ENCODE measurements at places on chromosomes 5 and 9. TPM values are rescaled to one million over a fixed set of nuclear protein-coding genes. Genes with fewer than 3 reads are reported as not detected.

SPINK6 gene
- not detected for total RNA-seq

DNA sequence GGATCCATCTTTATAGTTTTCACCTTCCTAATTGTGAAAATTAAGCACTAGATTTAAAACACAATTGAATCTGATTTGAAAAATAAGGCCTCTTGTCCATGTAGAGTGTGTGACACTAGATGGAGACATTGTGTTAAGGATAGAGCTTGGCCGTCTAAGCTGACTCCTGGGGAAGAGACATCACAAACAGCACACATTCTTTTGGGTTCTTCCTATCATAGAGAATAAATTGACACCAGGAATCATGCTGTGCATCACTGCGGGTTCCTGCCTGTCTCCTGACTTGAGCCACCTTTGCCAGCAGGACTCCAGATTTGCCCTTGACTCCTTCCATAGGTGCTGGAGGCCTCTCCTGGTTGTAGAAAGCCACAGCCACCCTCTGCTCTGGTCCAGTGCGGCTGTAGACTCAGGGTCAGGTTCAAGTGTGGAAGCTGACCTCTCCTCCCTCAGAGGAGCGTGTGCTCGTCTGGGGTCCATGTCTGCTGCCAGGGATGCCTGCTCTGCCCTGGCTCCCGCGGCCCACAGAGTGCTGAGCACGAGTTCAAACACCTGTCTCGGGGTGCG, 11.2 kb downstream of the ROPN1L start:
- DNase-seq = no peak

- DNase-seq = no peak
Measured at GRCh38 chr5:4019009-4019769, 423.6 kb downstream of the IRX1 start.

BAAT gene
- total RNA-seq = 0.22 TPM

- DNase-seq = peak; percentile 69
Measured at GRCh38 chr9:135241381-135242048, 154.0 kb downstream of the OLFM1 start.

DNA sequence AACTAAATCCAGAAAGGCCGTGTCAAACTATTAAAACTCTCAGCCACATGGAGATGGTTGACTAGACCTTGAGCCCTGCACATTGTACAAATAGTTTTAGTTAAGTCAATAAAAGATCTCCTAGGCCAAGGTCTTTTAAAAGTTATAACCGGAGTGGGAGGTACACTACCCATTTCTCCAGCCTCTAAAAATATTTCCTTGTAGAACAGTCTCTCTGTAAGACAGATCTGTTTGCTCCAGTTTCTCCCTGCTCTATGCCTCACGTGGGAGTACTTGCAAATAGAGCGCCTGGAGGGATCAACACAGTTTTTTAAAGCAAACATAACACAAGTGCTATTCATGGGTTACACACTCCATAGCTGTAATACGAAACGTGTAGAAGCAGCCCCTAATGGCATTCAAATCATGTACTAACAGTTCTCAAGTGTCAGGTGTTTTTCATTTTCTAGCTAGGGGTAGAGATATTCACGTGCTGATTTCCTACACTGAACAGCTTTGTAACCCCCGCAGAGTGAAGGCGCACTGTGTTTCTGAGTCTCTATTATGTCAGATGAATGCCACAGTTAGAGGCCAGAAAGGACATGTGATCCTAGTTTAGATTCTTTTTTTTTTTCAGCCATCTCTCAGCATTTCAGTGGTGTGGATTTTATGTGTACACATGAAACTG, 703.4 kb upstream of the GRAMD2B start:
- DNase-seq = no peak

- DNase-seq = no peak
Measured at GRCh38 chr5:12017007-12017406, 112.8 kb upstream of the CTNND2 start.

DNA sequence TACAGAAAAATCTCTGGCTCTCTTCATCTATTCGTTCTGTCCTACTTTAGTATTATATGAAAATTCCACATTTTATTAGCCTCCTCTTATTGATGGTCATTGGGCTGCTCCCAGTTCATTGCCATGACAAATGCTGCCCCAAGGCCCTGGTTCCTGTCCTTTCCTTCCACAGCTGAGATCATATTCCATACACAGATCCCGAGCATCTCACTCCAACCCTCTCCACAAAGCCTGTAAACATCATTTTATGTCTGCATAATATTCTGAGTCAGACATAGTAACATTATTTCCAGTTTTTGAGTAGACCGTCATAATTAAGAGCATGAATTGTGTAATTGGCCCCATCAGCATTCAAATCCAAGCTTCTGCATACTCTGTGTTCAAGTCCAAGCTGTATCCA, 86.3 kb downstream of the MVB12B start:
- DNase-seq = no peak

- DNase-seq = no peak
Measured at GRCh38 chr5:5409151-5409810, 13.2 kb upstream of the ICE1 start.

IFNA13 gene
- total RNA-seq = not detected

IFNW1 gene
- not detected for total RNA-seq

DNA sequence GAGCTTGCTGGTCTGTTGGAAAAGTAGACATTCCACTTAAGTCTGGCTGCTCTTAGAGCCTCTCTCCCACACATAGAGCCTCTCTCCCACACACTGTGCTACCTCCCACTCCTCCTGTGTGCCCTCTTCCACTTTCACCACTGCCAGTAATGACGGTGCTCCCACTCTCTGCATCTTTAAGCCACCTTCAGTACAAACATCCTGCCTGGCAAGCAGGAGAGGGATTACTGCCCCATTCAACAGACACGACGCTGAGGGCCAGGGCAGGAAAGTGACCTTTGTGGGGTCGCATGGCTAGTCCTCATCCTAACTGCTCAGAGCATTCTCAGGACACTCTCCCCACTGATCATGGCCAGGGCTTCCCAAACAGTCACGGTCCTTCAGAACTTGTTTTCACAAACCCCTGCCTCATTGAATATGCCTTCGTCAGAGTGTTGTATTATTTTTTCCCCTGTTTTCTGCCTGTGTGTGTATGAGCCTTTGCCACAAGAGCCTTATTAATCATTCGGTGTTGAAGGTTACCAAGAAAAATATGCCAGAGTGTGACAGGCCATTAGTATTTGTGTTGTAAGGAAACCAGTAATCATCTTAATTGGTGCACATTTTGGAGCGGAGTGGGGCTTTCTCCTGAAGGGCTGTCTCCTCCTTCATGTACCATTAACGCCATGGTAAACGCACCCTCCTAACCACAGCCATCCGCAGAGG, 87.1 kb upstream of the SAP30L start:
- no peak for DNase-seq

IFNA21 gene
- not detected for total RNA-seq

CDC25C gene
- 0.19 TPM for total RNA-seq

APBA1 gene
- 1.9 TPM for total RNA-seq

- no peak for DNase-seq
Measured at GRCh38 chr9:119218293-119218692, 150.9 kb downstream of the BRINP1 start.

RAB3C gene
- total RNA-seq = 0.59 TPM

LECT2 gene
- not detected for total RNA-seq

CDH6 gene
- total RNA-seq = 4.0 TPM

CDK9 gene
- 48.7 TPM for total RNA-seq

GLRA1 gene
- total RNA-seq = not detected

DNA sequence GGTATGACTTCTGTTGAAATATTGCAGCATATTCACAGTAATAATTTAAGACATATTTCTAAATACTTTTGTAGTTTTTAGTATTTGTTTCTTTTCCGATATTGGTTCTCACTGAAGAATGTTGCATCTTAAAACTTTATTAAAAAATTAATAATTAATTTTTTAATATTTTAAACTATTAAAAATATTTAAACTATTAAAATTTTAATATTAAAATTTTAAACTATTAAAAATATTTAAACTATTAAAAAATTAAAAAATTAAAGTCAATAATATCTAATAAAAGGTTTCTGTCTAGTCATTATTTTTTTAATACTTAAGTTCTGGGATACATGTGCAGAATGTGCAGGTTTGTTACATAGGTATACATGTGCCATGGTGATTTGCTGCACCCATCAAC, 149.3 kb upstream of the CCNH start:
- no peak for DNase-seq

- DNase-seq = no peak
Measured at GRCh38 chr9:69173497-69173890, 583 bp upstream of the TJP2 start.

DNA sequence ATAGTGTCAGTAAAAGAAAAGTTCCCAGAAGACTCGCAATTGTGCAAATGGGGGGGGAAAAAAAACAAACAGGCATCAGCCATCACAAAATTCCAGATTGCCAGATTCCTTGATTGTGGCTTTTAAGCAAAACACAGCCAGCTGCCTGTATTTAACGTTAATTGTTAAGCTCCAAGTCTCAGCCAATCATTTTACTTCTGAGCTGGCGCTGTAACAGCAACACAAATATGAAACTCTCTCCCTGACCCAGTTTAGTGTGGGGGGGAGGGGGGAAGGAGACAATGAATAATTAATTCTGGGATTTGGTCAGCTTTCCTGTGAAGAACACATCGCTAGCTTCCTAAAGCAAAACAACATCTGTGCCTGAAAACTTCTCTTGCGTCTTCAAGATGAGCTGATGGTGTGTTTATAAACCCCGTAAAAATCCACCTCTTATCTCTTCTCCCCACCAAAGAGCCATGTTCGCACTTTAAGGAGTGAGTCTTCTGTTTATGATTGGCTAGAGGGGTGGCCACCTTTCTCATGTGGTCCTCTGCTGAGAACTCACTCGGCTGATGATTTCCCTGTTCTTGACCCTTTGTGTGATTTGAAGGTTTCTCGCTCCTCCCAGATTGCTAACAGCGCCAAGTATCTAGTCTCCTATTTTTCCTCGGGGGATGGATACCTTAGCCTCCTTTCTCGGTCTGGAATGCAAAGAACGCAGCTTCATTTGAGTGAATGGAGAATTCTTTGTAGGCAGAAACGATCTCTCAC, 160.2 kb upstream of the DAPK1 start:
- DNase-seq = no peak

GPR107 gene
- total RNA-seq = 23.7 TPM

DNA sequence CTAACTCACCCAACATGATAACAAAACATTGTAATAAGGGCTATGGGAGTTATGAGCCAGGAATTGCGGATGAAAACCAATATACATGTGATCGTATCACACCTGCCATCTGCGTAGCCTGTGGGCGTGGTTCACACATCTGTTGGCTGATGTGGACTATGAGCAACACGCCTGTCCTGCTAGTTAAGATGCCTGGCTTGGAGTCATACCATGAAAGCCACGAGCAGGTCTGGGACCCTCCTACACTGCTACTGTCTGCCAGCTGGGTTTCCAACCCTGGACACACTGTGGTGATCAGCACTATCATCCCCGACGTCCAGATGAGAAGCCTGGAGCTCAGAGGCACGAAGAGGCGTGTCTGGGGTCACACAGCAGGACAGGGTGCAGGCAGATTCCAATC, 40.2 kb downstream of the STK10 start:
- DNase-seq = peak; percentile 35

DNA sequence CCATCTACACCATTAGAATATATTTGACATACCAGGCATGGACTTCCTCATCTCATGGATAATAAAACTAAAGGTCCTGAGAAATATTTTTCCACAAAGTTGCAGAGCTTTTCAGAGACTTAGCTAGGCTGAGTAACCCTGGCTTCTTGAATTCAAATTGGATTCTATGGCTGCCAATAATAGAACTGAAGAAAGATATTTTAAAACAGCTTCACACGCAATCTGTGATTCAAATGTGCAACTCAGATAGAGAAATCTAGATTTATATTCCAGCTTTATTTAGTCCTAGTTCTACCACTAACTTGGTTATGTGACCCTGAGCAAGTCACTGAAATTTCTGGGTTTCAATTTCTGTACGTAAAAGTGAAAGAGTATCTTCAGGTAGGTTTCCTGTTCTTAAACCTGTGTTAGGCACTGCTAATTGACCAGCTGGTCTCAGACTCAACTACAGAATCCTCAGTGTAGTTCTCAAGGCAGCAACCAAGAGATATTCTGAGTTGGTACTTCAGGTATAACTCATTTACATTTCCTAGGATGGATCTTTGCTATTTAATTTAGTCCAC, 235.3 kb downstream of the GABRB2 start:
- DNase-seq = no peak

- no peak for DNase-seq
Measured at GRCh38 chr5:97874491-97874890, 691.4 kb upstream of the RIOK2 start.

DNA sequence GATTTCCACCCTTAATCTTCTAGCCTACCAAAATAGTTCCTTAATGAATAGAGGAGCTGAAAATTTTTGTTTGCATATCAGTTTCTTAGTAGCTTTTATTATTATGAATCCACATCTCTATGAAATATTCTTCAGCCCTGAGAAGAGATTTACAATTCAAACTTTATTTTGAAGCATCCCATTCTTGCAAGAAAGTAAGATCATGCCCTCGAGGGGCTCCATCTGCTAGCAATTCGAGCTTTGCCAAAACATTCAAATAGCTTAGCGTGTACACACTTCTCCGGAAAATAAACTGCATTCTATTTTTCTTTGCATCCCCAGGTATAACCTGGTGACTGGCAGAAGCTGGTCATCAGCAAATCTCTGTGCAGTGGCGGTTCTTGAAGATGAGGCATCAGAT, 370.7 kb downstream of the MTRR start:
- DNase-seq = no peak

- no peak for DNase-seq
Measured at GRCh38 chr9:107650995-107651394, 161.4 kb upstream of the KLF4 start.
